ENCODE measurements at places on chromosomes 12 and 14.
A peak's percentile ranks its signal among the peaks of the same experiment; 100 is the strongest.

GRCh38 chr14:90848944-90849731 lies 32.9 kb upstream of the TTC7B start:
- DNase-seq, result no peak

DNA sequence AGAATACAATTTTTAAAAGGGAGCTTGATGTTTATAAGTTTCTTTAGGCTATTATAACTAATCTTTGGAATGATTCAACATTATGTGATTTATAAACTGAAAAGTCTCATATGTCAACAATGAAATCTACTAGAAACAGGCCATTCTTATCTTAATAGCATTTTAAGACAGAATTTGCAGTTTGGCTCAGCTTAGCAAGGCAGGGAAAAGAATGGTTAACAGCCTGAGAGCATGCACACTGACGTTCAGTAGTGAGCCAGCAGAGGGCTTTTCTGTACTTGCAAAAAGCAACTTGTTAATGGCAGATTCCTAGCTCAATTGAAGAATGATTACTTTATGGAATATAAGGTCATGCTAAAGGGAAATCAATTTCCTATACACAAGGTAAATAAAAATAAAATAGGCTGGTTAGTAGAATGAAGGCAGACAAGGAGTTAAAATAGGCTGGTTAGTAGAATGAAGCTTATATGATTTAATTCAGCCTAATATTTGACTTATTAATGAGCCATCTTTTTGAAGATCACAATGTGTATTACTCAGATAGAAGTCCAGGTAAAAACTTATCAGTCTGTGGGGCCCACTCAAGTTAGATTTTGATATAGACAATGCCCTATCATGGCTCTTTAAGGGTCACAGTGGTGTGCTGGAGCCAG lies 95.9 kb downstream of the OTOGL start:
- peak; percentile 70 for DNase-seq

- no peak for DNase-seq
These were observed 132.8 kb downstream of the BCL11B start for GRCh38 chr14:99138999-99139865.

DNA sequence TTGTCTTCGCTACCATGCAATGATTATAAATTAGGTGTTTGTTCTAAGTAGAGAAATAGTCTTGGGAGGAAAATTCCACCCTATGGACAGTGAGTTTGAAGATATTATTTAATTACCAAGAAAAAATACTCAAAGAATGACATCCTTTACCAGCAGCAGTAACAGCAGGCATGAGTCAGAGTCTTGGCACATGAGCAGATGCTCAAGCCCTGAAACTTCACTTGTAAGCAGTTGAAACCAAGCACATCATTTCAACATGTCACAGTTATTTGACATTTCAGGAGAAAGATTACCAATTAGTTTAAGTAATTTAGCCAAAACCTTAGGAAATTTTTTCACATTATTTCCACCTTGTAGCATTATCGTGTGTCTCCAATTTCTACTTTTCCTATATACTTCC lies 99.2 kb downstream of the C12orf50 start:
- peak; percentile 68 for DNase-seq

- no peak for DNase-seq
These were observed 109.9 kb downstream of the DAD1 start for GRCh38 chr14:22479132-22479531.

DNA sequence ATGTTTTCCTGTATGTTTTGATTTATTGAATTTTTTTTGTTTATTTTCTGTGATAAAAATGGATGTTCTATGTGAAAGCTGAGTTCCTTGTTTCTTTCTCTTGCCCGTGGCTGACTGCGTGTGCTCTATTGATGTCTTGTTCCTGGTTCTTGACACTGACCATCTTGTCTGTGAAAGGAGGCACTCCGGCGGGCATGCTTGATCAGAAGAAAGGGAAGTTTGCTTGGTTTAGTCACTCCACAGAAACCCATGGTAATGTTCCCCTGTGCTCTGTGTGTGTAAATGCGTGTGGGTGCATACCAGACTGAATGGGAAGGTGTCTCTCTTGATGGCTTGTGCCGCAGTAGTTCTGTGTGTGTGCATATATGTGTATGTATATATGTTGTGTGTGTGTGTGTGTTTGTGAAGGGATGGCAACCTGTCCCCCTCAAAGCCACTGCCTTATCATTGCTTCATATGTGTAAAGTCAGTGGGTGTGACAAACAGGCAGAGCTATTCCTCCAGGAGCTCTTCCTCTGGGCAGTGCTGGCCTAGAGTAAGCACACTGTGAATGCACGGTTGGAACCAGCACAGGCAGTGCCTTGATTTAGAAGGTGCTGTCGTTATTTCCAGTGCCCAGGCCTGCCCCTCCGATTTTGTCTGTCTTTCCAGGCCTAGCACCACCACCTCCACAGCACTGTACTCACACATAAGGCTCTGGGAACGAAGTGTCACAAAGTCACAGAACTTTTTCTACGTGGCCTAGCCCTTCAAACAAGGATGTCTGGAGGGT lies 247.3 kb upstream of the FKBP4 start:
- no peak for DNase-seq

- DNase-seq, result peak; percentile 86
These were observed 1.2 kb downstream of the GLIPR1 start for GRCh38 chr12:75481774-75482173.

DNA sequence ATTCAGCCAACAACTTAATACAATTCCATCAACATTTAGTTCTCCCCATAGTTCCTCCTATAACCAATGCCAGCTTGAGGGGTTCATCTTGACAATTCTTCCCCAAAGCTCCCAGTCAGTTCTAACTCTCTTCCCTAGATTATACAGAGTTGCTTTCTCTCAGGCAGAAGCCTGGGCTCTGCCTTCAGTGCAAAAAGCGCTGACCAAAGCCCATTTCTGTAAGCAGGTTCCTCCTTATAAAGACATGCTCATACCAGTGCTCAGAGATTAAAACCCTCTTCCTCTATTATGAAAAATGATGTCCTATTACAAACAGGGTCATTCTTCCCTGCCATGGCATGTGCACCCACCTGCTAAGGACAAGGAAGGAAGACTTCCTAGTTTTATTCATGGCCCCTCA lies 16.2 kb downstream of the SPIC start:
- DNase-seq, result no peak

DNA sequence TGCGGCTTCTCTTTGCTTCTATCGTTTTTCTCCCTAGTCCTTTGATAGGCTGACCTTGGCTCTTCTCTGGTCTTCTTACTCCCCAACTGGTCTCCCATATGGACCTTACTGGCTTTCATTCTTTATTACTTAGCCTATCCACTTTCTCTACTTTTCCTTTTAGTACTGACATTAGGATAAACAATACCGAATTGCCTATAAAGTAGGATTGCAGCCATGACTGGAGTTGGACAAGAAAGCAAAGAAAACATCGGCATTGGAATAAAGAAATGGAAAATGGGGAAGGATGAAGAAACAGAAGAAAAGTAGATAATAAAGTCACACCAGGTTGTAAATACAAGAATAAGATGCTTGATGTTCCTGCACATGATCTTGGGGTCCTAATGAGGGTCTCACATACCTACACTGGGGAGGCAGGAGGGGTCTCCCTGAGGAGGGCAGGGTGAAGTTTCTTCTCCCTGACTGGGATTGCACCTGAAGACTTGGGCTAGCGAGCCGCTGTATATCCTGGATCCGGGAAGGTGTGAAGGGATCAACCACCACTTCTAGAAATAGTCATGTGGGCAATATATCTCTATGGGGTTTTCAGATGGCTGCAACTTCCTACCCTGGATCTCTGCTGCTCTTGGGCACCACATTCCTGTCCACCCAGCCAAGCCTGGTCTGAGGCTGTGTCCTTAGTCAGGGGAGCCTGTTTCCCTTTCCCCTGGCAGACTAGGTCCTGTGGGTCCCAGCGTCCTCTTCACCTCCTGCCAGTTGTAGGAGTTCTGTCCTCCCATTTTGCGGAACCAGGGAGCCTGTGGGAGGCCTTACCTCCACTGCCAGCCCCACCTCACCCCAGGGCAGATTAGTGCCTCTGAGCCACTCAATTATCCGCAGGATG lies 13.1 kb downstream of the NKX2-1 start:
- no peak for DNase-seq
